ENCODE measurements at places on chromosomes 4 and X.

- no peak for DNase-seq
These were observed 145.8 kb upstream of the HCCS start for GRCh38 chrX:10965174-10965798.

GRCh38 chrX:139554376-139554775 lies 23.8 kb downstream of the F9 start:
- DNase-seq: no peak

GRCh38 chrX:9482837-9483236 lies 18.0 kb downstream of the TBL1X start:
- DNase-seq: no peak

DNA sequence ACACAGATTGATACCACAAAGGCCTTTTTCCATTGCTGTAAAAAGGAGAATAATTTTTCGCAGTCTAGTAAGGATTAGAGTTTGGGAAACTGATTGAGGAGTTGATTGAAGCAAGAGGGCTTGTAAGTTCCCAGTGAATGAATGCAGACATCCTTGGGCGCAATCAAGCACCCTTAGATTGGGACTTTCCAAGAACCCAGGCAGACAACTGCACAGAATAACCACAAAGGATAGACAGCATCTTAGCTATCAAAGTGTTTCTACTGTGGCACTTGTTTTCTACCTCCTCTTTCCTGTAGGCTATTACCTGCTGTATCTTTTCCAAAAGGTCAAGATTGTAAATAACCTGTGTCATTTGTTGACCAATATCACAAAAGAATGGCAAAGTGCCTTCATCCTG lies 2.6 kb downstream of the COX18 start:
- DNase-seq: no peak

DNA sequence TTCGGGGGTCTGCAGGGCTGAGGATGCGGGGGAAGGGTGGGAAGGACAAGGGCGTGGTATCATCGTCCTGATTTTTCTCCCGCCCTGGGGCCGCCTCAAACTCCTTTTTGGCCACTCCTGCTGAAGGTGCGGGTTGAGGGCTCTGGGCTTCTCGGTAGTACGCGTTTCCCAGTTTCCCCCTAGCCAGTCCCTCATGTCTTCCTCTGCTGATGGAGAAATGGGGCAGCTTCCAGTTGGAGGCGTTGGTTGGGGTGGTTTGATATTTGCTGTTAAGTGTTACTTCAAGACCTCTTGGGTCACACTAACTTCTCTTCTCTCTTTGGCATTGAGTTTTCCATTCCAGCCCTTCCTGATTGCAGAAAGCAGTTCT lies 482 bp downstream of the GSTCD start:
- DNase-seq: no peak

DNA sequence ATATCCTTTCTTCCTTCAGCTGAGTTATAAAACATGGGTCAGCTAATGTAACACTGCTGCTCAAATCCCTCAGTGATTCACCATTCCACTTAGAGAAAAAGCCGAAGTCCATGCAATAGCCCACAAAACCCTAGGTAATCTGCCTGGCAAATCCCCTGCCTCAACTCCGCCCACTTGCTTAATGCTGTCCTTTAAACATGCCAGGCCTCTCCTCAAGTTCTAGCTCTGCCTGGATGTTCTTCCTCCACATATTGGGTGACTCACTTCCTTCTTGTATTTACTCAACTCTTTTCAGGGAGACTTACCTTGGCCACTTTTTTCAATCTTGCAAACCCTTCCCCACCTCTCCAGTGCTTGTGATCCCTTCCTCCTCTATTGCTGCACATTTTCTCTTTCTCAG lies 89.8 kb downstream of the EMCN start:
- DNase-seq: no peak

DNA sequence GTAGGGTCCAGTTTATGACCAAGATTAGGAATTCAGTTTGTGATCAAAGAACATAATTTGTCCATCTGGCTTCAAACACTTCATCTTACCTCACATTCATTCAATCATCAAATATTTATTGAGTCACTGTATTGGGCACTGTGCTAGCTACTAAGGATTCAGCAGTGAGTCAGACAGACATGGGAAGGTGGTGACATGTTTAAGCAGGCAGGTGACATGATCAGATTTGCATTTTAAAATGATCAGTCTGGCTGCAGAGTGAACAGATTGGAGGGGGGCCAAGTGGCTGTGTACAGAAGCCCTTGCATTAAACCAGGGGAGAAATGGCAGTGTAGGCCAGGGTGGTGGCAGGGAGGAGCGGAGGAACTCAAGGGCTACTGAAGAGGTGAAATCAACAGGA lies 25.1 kb upstream of the APLN start:
- DNase-seq: no peak

GRCh38 chrX:15349046-15349445 lies 13.7 kb upstream of the PIGA start:
- peak; percentile 48 for DNase-seq

Data from NCI-H1930 (cell line).